ENCODE measurements at places on chromosomes 16 and 17.

DNA sequence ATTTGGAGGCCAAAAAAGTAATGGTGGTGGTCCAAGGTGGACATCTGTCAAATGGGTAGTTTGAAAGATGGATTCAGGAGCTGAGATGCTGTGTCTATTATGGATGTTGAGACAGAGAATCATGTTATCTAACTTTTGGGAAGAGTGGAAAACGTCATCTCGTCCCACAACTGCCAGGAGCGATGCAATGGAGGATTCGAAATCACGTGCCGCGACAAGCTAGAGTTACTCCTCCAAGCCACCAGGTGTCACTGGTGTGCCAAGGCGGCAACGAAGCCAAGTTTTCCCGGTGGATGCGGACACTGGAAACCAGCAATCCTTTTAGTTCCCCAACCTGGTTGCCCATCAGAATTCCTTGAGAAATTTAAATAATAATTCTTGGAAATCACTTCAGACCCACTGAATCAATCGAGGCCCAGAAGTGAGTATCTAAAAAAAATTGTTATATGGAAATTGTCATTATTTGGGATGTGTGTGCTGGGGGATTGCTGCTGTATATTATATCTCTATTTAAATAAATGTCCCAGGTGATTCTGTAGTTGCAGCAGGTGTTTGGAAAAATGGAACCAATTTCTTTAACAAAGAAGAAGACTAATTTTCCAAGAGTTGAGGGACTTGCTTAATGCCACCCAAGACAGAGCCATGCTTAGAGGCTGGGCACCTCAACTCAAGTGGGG lies 206.1 kb downstream of the HAPSTR1 start:
- no peak for DNase-seq

- no peak for DNase-seq
These were observed 13.6 kb upstream of the SLC4A1 start for GRCh38 chr17:44281570-44281969.

GRCh38 chr17:19260958-19261357 lies 23.8 kb downstream of the EPN2 start:
- no peak for DNase-seq

DNA sequence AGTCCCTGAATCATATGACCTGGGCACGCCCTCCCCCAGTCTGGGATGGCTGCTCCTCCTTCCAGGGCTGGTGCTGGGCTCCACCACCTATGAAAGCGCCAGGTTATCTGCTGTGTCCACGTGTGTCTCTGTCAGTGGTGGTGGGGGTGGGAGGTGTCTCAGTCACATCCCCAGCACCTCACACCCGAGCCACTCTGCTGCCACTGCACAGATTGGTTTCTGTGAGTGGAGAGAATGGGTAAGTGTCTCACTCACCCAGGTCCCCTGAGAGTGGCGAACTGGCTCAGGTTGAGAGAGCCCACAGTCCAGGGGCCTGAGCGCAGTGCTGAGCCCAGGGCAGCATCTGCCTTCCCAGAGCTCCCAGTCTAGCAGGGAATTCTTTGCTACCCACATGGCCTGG lies 79.0 kb downstream of the PLD6 start:
- no peak for DNase-seq

GRCh38 chr16:19344224-19344801 lies 58.8 kb downstream of the CLEC19A start:
- no peak for DNase-seq

GRCh38 chr16:19460397-19460796 lies 42.7 kb downstream of the TMC5 start:
- no peak for DNase-seq

- no peak for DNase-seq
These were observed 4.3 kb downstream of the SPPL2C start for GRCh38 chr17:45848868-45849535.

DNA sequence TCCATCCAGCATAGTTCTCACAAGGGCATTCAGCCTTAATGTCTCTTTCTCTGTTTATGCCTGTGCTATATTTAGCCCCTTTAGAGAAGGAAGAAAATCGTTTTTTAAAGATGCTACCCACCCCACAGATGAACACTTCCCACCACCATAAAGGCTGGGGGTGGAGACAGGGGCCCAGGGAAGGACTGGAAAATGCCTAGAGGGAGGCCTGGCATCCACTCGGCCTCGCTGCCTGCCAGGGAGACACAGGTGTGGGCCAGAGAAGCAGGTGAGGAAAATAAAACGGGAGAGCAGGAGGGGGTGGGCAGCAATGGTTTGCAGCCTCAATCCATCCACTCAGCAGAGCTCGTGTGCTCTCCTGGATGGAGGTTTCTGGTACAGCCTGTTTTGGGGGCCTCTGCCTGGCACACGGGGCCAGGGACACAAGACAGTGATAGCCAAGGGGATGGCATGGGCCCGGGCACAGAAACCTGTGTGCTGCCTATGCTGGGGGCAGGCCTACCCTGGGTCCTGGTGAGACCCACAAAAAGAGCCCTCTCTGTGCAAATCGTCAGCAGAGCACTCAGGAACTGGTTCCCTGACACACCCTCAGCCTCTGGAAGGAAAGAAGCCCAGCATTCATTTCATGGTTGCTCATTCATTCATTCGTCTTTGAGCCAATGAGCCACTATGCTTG lies 121.4 kb downstream of the C16orf78 start:
- no peak for DNase-seq

GRCh38 chr17:73379826-73380225 lies 68.0 kb upstream of the CDC42EP4 start:
- DNase-seq = no peak

- DNase-seq = no peak
These were observed 29.8 kb downstream of the ANKRD40 start for GRCh38 chr17:50677851-50678375.

GRCh38 chr16:58628845-58629732 lies 537 bp downstream of the CNOT1 start:
- peak; percentile 28 for DNase-seq

DNA sequence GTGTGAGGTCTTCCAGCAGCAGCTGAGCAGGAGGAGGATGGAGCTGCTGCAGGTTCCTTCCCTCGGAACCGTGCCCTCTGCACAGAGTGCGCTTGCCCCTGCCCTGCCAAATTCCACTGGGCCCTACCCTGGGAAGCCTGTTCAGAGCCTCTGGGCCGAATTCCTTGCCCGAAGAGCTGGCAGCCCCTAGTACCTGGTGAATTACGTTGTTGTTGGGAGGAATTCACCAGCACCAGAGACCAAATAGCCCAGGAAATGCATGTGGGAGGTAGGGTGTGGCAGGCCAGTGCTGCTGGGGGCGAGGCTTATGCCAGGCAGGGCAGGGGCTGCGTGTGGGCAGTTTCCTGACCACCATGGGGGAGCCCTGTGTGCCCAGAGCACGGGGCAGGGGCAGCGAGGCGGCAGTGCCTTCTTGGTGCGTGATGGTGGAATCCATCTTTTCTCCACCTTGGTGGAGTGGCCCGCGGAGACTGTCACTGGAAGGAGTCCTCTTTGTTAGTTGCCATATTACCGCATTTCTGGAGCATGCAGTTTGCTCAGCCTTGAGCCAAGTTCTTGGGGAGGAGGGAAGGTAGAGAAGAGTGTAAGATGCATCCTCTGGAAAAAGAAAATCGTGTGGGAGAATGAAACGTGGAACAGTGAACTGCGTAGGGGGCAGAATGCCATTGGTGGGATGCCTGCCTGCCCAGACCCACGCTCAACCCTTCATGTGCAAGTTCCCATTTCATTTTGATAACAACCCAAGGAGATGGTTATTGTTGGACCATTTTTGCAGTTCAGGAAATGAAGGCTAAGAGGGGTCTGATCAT lies 2.3 kb downstream of the MRC2 start:
- DNase-seq = no peak

GRCh38 chr16:23967775-23968174 lies 132.0 kb downstream of the PRKCB start:
- DNase-seq = no peak

DNA sequence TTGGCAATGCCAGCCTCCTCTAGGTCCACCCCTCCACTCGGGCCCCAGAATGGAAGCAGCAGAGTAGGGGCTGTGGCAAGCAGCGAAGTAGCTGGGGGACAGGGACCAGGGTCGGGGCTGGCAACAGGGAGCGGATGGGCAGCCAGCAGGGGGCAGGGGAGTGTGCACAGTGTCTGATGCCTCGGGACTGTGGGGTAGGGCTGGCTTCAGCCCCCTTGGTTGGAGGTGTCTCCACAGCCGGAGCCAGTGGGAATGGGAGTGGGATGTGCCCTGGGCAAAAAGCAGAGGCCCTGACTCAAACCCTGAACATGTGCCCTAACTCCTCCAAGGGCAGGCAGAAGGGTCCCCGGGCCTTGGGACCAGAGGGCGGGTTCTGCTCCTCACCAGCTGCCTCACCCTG lies 18.5 kb upstream of the ARHGAP27 start:
- no peak for DNase-seq

GRCh38 chr17:6575596-6575988 lies 19.2 kb upstream of the PITPNM3 start:
- no peak for DNase-seq

GRCh38 chr17:50953831-50954601 lies 87.9 kb upstream of the TOB1 start:
- DNase-seq = no peak

DNA sequence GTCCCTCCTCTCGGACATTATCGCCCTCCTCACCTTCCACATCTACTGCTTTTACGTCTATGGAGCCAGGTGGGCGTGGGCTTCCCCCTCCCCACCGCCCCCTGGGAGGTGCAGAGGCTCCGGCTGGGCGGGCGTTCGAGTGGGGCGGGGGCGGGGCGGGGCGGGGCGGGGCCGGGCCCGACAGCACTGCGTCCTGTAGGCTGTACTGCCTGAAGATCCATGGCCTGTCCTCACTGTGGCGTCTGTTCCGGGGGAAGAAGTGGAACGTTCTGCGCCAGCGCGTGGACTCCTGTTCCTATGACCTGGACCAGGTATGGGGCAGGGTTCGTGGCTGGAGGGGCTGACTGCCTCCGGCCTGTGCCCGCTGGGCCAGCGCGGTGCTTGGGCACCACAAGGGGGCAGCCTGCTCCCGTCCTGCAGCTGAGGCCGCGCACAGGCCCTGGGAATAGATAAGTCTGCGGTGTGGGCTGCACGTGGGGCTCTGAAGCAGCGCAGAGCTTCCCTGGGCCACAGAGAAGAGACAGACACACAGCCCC lies 9.2 kb downstream of the PIGQ start:
- peak; percentile 15 for DNase-seq

GRCh38 chr16:68972013-68972412 lies 128.7 kb downstream of the TANGO6 start:
- DNase-seq = no peak

GRCh38 chr16:73483934-73484711 lies 436.2 kb upstream of the ZFHX3 start:
- DNase-seq = no peak

Measured in stimulated activated CD8-positive, alpha-beta memory T cell treated with anti-CD3 and anti-CD28 coated beads, Interleukin-2, amount 100 ng/mL, for 1 hour (primary cell).